Left kidney (tissue), 8 donors: ENCODE measurements at places on chromosomes 3 and 15. TPM values are rescaled to one million over a fixed set of nuclear protein-coding genes. Genes with fewer than 3 reads are reported as not detected.

The NUDT16 gene
- polyA plus RNA-seq = 45.3 TPM

The LRRN1 gene
- polyA plus RNA-seq = 23.4 TPM

The ROPN1 gene
- polyA plus RNA-seq = 0.25 TPM

The BMF gene
- polyA plus RNA-seq = 45.3 TPM

DNA sequence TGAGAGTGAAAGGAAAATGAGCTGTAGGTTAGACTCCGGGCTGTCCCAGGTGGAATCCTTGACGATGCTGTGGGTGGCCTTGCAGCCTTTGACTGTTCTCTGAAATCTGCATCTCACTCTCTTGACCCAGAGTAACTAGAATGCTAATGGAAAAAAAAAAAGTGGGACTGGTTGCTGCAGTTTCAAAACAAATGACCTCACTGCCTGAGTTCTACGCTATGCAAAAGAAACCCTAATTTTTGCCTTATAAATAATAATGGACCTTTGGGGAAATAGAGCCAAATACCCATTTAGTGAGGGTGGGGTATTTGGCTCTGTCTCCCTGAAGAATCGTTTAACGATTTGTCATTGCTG lies 309.7 kb upstream of the C2CD4B start:
- no peak for DNase-seq

GRCh38 chr15:68693071-68693470 lies 114.3 kb downstream of the CORO2B start:
- DNase-seq = no peak

DNA sequence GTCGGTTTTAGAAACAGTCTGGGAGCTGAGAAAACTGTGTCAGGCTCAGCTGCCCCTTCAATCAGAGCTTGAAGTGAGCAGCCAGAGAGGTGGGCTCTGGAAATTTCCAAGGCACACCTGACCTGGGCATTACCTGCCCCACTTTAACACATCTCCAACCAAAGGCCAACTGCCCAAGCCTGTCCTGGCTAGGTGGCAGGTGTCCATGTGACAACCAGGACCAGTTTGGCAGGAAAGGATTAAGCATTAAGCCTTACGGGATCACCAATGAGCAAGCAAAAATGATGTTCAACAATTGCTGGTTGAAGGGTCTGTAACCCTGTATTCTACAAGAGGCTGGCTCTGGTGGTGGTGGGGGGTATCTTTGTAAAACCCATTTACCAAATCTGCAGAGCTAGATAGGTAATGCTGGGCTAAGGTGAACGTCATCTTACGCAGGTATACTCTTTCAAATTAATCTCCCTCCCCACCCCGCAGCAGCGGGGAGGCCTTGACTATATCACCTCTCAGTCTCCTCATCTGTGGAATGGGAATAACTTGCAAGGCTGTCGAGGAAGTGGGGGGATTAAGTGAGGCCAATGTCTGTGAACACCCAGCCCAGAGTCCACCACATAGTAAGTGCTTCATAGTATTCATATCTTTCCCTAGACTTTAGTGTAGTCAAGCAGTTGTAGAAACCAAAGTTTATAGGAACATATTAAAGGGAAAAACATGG lies 183.2 kb downstream of the MEGF11 start:
- DNase-seq = no peak

DNA sequence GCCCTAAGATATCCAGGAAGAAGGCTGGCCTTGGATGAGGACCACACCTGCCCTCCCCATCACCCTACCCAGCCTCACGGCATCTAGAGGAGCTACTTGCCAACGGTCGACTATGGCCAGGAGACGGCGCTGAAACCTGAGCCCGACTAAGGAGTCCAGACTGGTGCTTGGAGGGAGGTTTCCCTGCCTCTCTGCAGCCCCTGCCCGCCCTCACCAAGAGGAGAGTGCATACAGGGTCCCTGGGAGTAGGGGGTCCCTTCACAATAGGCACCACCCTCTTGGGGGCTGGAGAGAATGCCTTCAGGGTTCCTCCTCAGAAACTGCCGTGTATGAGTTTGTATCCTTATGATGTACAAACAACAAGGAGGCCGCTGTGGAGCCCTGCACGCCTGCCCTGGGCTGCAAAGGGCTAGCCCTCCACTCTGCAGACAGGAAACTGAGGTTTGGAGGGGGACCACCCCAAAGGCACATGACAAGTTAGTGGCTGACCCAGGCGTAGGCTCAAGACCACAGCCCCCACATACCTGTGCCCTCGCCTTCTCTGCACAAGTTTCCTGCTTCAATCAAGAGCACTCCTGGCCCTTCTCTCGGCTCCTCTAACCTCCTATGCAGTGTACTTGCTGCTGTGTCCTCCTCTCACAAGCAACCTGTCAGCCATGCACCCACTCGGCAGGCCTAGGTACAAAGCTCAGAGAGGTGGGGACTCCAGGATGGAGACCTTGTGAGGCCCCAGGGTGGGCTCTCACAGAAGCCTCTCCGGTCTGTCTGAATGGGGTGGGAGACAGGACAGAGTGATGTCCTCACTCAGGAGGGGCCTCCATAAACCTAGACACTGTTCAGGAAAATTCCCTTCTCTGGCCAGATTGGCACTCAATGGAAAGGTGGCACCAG lies 7.4 kb downstream of the KLF15 start:
- DNase-seq = no peak

DNA sequence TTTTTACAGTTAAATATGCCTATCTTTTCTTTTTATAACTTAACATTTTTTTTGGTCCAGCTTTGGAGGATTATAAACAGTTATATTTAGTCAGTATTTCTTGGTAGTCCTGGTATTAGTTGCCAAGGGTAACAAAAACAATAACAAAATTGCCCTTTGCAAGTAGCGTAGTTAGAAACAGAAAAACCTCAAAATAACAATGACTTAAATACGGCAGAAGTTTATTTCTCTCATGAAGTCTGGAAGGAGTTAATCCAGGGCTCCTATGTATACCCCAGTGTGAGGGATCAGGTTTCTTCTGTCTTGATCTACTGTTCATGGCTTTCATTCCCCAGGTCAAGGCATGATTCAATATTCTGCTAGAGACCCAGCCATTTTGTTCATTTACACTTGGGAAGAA lies 14.1 kb upstream of the MYH15 start:
- DNase-seq = no peak

GRCh38 chr3:59256230-59256629 lies 206.4 kb upstream of the CFAP20DC start:
- DNase-seq = no peak

DNA sequence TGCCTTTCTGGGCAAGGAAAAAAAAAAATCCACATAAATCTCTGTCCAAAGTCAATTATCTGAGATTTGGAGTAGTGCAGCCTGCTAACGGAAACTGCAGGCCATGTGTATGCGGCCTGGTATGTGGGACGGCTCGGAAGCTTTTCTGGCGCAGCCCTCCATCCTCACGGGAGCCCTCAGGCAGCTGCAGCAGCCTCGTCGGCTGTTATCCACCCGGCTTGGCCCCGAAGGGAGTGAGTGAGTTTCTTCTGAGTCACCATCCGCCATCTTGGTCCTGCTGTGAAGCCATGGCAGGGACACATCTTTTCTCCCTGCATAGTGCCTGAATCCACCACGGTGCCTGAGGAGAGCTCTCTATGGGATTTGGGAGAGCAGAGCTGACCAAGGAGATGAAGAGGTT lies 62.8 kb downstream of the POLR2M start:
- DNase-seq = no peak

GRCh38 chr15:22815766-22816165 lies 22.7 kb upstream of the NIPA2 start:
- DNase-seq = no peak

- DNase-seq = no peak
Observed at GRCh38 chr3:102057781-102058421, 208.6 kb downstream of the NFKBIZ start.

GRCh38 chr3:45215466-45215865 lies 10.6 kb downstream of the TMEM158 start:
- DNase-seq = no peak

DNA sequence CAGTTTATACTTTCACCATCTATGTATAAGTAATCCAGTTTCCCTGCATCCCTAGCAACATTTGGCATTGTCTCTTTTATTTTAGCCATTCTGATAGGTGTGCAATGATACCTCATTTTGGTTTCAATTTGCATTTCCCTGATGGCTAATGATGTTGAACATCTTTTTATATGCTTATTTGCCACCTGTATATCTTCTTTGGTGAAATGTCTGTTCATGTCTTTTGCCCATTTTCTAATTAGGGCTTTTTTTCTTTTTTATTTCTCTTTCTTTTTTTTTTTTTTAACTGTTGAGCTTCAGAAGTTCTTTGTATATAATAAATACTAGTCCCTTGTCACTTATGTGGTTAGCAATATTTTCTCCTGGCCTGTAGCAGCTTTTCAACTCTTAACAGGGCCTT lies 68.9 kb downstream of the TM2D3 start:
- no peak for DNase-seq

GRCh38 chr15:62779036-62779770 lies 263.3 kb upstream of the TPM1 start:
- no peak for DNase-seq

GRCh38 chr3:186871403-186871924 lies 29.0 kb downstream of the ADIPOQ start:
- no peak for DNase-seq

GRCh38 chr3:12396471-12396870 lies 87.8 kb upstream of the TSEN2 start:
- DNase-seq = no peak

DNA sequence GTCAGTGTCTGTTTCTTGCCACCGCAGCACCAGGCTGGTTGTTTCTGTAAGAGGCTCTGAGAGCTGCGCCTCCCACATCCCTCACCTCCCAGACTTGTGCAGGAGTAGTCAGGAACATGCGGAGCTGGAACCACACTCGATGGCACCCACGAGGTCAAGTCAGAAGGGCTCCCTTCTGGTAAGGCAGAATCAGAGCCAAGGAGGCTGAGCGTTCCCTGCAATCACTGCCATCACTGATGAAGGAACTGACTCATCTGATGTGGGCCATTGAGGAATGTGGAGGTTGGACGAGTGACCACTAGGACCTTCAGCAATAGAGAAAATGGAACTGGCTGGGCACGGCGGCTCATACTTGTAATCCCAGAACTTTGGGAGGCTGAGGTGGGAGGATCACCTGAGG lies 35.7 kb upstream of the BLM start:
- no peak for DNase-seq

GRCh38 chr15:40050788-40051470 lies 11.9 kb upstream of the SRP14 start:
- DNase-seq = no peak

- DNase-seq = no peak
Observed at GRCh38 chr3:42257007-42257406, 9.0 kb downstream of the CCK start.

- DNase-seq = no peak
Observed at GRCh38 chr3:24589931-24590880, 95.6 kb upstream of the THRB start.

- DNase-seq = no peak
Observed at GRCh38 chr15:57156210-57156884, 220.0 kb upstream of the CGNL1 start.

DNA sequence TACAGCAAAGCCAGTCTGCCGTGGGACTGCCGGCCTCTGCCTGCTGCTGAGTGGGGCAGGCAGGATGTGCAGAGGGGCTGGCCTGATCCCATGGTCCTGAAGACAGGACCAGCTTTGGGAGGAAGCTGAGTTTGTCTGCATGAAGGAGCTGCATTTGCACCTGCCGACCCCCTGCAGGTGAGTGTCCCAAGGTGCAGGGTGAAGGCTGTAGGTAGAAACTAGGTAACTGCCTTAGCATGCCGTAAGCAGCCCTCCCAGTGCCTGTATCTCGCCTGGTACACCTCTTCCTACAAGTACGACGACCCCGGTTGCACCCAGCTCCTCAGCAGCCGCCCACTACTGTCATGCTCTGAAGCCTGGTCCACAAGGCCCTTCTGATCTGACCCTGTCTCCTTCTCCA lies 34.9 kb downstream of the AMOTL2 start:
- DNase-seq = no peak

DNA sequence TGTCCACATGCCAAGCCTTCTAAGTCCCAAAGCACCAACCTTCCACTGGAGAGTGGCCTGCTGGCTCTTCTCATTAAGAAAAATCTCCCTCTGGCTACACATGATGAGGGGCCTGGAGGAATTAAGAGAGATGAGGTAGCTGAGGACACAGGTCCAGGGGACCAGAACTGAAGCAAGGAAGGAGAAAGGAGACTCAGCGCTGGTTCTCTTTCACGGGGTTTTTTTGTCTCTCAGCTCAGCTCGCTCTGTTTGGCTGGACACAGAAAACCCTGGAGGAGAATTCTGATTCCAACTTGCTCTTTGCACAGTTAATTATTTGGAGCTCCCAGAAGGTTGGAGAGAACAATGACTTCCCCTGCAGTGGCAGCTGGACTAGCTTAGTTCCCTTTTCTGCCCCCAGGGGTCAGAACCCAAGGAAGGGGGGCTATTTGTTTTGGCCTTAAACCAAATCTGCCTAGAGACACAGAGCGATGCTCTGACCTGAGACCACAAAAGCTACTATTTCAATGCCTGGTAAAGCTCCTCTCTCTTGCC lies 507.6 kb downstream of the FHIT start:
- DNase-seq = peak; percentile 81

DNA sequence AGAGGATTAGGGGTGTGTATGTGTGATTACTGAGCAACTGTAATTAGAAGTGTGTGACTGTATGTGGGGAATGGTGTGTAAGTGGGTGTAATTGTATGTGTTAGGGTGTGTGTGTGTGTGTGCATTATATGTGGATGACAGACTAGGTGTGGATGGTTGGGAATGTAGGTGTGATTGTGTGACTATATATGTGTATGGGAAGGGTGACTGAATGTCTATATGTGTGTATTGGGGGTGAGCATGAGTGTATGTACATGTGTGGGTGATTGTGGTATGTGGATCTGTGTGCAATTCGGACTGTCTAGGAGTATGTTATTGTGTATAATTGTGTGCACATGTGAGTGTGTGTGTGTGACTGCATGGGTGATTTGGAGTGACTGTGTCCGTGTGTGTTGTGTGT lies 43.2 kb upstream of the SMAD6 start:
- DNase-seq = no peak

DNA sequence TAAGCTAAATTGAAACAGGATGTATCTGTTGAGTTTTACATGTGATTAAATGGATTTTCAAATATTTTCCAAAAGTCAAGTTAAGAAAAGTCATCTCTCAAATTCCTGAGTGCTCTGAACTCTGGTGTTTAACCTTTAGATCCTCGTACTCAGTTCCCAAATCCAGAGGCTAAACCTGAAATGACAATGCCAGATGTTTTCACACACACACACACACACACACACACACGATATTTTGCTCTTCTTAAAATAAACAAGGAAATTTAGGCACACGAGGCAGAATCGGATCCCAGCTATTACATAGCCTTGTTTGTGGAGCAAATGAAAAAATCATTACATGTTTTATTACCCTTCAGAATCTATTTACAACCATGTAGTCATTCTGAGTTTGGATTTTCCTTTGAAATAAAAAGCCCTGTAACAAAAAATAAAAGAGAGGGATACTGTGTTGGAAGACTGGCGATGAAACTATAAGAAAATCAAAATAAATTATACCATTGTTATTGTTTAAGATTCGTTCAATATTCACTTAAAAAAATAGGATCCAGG lies 20.6 kb upstream of the UBE2E1 start:
- DNase-seq = no peak

GRCh38 chr3:182108371-182108770 lies 396.6 kb downstream of the SOX2 start:
- DNase-seq = no peak
